ENCODE measurements at places on chromosomes 11 and 22.
A peak's percentile ranks its signal among the peaks of the same experiment; 100 is the strongest.

DNA sequence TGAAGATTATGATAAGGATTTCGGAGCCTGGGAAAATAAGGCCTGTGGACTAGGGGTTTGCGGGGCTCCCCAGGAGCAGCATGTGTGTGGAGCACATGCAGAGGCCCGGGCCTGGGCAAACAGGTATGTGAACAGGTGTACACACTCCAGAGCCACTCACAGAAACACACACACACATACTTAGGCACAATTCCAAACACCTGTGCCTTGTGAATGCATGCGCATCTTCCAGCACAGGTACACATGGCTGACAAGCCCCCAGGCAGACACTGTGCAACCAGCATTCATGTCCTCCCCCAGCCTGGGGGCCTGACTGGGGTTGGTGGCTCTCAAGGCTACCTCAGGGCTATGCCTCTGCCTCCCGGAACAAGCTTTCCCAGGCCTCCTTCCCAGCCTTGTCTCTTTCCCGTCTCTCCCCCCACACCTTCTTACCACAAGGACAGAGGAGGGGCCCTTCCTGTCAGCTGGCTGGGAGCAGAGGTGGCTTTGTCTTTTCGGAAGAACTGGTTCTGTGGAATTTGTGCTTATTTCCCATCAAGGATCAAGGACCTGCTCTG is 2.6 kb upstream of the P2RY6 start:
- DNase-seq = no peak

DNA sequence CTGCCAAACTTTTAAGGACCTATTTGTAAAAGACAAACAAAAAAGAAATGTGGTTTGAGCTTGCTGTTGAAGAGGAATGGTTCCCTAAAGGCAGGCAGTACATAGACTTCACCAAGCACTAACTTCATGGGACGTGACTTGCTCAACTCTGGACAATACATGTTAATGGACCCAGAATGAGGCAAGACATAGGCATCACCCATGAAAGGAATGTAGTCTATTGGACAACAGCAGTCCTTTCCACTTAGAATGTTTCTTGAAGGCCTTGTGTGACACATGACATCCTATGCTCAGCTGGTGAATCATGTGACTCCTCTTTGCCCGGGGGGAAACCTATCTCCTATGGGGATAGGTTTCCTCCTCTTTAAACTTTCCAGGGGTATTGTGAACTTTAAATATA is 246.4 kb upstream of the BLID start:
- DNase-seq = no peak

DNA sequence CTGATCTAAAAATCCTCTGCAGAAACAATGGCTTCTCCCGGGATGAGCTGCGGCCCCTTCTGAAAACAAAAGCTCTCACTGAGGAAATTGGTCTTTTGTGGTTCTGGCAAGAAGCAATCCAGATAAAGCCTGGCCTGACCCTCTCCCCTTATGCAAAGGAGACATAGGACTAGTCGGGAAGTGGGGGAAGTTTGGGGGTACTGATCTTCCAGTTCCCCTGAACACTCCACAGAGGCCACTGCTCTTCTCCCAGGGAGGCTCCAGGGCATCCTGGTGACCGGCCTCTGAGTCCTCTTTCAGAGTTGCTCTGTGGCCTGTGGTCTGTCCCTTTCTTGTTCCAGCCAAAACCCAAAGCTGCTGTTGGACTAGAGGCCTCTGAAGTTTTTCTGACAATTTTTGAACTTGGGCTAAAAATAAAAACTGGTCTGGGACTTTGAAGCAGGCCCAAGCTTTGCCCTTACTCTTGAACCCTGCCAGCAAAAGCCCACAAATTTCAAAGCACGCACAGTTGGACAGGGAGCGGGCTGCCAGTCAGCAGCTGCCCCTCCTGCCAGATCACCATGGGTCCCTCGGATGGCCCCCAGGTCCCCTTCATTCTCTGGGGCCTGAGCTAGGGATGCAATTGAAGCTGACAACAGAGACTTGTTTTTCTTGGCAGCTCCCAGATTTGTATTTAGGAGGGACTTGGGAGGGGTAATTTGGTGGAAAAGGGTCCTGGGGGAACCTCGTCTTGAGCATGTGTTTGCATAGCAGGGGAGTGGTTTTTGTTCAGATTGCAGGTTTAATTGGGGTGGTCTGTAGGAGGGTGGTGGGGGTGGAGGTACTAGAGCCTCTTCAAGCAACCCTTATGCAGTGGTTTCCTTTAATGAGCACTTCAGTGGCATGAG is 381.6 kb upstream of the CADM1 start:
- no peak for DNase-seq

- no peak for DNase-seq
Observed at GRCh38 chr11:77559686-77560401, 29.9 kb upstream of the AQP11 start.

- no peak for DNase-seq
Observed at GRCh38 chr22:30045494-30045887, 34.8 kb upstream of the HORMAD2 start.

DNA sequence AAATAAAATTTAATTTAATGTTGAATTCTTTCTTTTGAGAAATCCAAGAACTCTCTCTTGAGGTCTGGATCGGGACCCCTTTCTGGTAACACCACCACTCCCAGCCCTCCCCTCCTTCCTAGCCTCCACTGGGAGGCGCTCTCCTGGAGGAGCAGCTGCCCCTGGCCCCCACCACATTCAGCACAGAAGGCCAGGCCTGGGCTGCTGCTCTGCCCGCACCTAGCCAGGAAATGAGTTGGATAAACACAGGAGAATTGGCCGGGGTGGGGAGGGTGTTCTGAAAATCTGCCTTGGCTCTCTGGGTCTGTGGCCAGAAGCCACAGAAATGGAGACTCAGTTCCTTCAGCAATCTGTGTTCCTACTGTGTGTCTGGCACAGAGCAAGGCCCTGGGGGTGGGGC is 31.2 kb downstream of the C22orf42 start:
- DNase-seq = no peak

GRCh38 chr11:122765487-122766131 is 72.7 kb upstream of the CRTAM start:
- DNase-seq = no peak

DNA sequence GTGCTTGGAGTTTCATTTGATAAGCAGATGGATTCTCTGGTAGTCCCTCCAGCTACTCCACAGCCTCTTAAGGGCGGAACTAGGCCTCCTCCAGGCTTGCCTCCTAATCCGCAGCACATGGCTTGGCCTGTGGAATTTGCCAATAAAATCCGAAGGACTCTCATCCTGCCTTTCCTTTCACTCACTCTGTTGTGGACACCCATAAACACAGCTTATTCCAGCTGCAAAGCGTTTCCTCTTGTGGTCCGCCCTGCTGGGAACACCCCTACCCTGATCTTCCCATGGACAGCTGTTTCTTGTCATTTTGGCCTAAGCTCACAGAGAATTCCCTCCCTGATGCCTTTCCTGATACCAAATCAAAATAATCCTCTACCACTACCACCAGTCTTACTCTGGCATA is 546.2 kb downstream of the NTM start:
- no peak for DNase-seq

DNA sequence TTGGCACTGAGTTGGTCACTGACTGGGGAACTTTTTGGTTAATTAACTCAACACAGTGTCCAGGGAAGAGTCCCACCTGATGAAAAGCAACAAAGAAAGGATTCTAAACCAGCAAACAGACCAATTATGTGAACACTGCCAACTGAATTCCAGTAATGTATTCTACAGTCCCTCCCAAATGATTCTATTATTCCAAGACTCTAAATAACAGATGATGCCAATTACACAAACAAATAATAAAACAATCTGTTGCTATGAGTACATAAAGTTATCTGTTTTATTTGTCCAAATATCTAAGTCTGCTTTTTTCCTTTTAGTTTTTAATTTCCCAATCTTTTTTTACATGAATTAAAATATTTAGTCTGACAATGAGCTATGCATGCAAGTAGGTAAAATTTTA is 98.3 kb upstream of the TP53AIP1 start:
- DNase-seq = no peak

DNA sequence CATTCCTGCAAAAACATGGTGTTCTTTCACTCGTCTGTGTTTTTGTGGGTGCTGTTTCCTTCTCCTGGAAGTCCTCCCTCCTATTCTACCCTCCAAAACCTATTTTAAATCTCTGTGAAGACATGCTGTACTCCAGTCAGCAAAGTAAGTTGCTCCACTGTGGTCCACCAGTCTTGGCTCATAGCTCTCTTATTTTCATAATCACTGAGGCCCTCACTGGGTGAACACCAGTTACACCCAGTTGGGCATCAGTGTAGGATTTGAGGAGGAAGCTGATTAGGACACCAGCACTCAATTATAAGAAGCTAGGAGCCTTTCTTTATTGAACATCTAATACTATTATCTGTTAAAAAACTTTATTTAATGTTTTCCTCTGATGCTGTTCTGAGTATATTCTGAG is 23.9 kb upstream of the EED start:
- DNase-seq = no peak

- no peak for DNase-seq
Observed at GRCh38 chr11:75652936-75653335, 15.9 kb downstream of the MAP6 start.

DNA sequence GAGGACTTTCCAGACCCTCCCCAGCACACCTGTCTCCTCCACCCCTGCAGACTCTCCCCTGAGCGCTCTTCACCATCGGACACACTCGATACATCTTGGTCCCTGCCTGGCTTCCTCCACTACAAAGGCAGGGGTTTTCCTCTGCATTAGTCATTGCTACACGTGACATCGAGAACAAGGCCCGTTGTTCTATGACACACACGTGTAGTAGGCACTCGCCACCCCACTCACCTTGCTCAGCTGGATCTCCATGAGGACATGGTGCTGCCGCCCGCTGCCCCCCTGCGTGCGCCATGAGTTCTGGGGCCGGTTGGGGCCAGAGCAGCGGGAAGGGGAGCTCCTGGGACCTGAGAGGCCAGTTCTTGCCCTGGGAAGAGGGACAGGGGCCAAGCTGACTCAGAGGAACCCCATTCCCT is 16.7 kb downstream of the ATG2A start:
- DNase-seq = peak; percentile 74

GRCh38 chr11:84091212-84091986 is 805.2 kb upstream of the CCDC90B start:
- no peak for DNase-seq

DNA sequence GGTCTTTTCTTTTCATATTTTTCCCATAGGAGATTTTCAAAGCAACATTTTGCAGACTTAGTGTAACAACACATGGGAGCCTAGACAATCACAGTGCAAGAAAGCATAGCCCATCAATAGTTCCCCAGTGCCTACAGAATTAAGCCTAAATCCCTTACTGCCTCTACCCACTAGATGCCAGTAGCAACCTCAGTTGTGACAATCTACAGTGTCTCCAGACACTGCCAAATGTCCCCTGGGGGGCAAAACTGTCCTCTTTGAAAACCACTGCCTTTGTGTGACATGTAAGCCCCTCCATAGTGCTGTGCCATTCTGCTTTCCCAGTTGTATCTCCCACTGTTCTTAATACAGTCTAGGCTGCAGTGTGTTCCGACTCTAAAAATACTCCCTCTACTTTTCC is 1329.0 kb downstream of the LRRC4C start:
- no peak for DNase-seq

DNA sequence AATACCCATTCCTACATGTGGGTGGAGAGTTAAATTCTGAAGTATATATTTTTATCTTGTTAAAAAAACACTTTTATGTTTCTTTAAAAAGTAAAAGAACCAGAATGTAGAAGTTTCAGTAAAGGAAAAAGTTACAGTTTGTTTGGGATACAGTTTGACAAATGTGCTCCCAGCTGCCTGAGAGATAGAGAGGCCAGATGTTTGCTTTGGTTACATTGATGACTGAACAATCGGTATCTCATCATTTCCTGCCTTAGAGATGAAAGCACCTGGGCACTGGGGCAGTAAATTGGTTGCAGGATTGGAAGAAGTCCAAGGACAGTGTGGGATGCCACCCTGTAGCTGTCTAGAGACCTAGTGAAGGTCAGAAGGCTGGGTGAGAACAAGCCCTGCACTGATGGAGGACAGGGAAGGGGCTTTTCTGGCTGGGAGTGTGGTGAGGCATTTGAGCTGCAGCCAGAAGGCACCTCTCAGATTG is 16.6 kb downstream of the MED15 start:
- DNase-seq = peak; percentile 20

GRCh38 chr11:6889835-6890234 is 2.5 kb downstream of the OR2D2 start:
- DNase-seq = no peak

GRCh38 chr11:15845261-15845660 is 511.1 kb downstream of the SOX6 start:
- no peak for DNase-seq

DNA sequence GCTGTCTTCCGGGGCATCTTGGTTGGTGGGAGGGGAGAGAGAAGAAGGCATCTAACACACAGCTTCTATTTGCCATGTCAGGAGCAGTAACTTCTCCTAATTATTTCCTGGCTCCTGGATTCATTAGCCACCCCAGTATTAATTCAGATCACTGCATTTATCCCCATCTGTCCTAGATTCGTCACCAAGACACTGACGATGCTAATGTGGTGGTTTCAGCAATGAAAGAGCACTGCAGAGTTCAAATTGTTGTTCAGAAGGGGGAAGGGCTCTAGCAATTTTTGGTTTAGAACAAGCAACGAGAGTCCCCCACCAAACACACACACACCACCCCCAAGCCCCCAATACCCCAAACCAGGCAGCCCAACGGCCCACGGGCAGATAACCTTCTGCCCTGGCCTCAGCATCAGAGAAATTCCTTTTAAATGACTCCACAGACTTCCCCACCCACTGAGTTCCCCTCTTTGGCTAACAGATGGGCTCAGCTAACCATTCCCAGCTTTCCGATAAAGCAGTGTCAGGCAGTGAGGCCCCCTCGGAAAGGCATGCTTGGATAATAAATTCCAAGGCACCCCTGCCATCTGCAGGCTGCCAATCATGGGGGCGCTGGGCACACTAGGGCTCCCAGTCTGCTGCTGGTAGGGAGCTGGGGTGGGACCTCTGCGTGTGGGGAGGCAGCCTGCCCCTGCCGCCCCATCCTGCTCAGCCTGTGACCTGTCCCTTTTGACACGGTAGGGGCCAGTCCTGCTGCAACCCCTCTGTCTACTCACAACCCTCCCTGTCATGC is 453.5 kb downstream of the MIAT start:
- no peak for DNase-seq

DNA sequence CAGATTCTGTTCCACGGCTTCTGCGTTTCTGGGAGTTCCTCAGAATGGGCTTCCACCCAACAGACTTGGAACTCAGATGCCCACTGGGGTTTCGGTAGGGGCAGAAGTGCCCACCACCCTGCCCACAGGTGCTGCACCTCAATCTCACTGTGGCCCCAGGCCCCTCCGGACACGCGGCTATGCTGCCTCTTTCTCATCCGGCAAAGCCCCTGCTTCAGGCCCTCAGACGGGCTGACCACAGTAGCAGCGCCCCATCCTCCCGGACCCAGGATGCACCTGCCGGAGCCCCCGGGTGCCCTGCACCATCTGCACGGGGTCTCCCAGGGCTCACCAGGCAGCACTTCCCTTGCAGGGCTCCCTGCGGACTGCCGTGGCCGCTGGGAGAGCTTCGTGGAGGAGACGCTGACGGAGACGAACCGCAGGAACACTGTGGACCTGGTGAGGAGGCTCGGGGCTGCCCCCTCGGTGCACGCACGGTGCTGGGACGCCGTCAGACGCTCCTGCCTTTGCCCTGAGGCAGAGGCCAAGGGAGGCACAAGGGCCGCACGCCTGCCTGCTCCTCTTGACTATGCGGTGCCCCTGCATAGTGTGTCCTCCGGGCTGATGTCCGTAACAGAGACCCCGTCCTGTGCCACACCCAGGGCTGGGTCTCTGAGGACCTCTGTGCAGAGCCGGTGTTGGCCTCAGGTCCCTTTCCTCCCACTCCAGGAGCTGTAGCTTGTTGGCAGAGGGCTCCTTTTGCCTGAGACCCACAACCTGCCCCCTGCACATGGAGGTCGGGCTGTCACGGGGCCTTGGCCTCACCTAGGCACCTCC is 38.6 kb downstream of the SBF1 start:
- no peak for DNase-seq
